ENCODE measurements at places on chromosomes 1 and 21.

DNA sequence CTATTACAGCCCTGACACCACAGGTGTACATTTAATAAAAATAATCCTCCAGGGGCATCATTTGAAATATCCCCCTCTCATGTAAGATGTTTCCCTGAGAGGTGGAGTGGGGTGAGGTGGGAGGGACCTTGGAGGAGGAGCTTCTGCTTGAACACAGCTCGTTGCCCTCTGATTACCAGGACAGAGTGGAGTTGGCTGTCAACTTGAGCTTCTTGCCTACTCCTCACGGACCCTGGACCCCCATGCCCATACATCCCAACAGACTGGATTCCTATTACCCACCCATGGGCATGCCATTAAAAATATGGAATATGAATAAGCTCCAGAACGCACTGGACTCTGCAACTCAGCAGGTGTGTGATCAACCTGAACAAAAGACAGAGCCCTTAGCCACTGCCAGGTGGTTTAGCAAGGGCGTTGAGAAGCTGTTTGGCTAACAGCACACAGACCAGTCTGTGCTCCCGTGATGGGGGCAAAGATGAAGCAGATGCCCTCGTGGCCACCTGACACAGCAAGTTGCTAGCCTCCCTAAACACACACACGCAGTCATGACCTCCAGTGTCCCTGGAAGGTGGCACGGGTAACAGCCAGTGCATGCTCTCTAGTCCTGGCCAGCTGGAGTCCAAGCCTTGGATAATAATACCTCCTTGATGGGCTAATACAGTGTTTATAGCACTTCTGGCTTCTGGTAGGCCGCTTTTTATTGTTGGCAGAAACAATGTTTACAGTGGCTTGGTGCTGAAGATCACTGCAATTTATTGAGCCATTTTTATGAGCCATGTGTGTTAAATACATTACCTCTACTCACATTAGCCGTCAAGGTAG, 155.0 kb downstream of the TOMM20 start:
- DNase-seq: no peak

DNA sequence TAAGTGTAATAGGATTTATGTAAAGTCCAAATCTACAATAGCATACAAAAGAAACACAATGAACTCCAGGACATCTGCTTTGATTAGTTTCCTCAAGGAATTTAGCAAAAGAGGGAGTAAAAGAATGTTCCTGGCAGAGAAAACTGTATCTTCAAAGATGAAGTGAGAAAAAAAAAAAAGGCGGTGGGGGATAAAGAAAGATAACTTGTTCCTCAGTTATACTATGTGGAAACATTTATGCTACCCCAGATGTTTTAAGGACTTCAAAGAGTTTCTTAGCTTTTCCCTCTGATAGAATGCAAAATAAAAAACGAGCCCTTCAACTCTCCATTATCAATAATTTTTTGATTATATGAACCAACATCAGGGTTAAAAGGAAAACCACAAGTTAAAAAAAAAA, 908.9 kb upstream of the ADGRL2 start:
- DNase-seq: no peak

DNA sequence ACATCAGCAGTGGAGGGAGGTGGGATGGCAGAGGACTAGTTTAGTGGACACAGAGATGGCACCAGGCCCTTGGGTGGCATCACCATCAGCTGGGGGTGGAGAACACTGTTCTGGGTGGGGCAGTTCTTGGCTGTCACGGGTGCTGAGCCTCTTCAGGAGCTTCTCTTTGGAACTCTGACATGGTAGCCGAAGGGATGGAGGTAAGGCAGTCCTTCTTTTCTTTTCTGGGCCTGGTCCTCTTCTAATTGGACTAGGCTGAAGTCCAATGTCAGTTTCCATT, 8.3 kb upstream of the MEF2D start:
- DNase-seq: no peak

GRCh38 chr1:221343136-221343535, 398.8 kb downstream of the DUSP10 start:
- DNase-seq: no peak

DNA sequence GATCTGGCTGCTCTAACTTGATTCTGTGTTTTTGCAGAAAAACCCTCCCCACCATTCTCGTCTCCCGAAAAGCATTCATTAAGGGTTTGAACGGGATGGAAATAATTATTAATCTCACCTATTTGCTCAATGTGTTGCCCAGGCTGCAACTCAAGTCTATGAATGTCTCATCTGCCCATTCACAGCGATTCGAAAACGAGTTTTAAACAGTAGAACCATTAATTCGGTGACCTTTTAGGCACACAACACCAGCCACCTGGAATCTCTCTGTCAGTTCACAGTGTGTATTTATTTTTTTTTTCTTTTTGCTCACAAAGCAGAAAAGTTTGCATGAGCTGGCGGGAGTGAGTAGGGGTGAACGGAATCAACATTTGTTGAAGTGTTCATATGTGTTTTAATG, 764.7 kb upstream of the TPTE start:
- no peak for DNase-seq

DNA sequence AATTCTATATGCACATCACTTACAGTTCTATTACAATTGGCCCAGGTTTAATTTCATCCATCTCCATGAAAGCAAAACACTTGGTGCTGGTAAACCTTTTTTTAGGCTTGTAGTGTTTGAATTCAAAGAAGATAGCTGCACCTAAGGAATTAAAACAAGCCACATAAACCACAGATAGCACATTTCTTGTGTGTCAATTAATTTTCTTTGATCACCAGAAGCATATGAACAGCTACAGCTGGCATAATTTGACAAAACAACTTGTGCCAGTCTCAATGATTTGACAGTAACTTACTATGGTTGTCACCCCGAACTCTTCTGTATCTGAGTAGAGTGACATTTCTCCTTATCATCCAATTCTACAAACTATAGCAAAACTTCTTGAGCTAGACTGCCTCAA, 42.2 kb downstream of the AIDA start:
- no peak for DNase-seq

DNA sequence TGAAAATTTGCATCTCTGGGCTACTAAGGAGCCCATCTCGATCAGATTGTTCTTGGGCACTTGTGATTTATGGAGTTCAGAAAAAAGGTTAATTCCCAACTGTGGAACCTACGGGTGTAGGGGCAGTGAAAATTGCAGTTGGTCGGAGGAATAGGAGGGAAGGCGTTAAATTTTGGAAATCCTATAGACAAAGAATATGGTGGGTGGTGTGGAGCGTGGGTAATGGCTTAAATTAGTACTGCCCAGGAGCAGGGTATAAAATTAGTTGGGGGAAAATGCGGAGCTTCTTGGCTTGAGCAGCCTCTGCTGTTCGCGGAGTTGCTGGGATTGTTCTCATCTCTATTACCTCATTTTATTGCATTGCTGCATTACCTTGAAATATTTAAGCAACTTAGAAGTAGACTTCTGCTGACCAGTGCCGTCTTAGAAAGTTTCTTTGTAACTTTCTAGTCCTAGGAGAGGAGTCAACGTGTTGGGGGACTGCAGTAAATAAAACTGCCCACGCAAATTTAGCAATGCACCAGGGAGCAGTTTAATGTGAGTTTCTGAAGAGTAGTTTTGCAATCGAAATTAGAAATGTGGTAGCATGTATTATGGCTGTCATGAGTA, 514 bp downstream of the S1PR1 start:
- no peak for DNase-seq

GRCh38 chr1:101356604-101357443, 120.0 kb downstream of the S1PR1 start:
- DNase-seq: no peak

DNA sequence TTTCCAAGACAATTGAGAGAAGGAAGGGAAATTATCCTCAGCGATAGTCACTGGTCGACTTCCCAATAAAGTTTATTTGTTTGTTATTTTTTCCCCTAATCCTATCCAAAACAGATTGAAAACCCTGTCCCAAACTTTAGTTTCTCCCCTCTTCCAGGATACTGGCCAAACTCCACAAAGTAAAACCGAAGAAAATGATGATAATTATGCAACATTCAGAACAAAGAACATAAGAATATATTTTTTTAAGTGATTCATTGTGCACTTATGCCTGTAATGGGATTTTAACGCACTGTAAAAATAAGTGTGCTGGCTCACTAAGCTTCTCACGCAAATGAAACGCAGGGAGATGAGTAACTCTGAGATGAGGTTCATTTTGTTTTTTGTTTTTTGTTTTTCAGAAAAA, 6.0 kb downstream of the GLIS1 start:
- no peak for DNase-seq

- DNase-seq: no peak
Measured at GRCh38 chr1:218665221-218665620, 320.1 kb downstream of the TGFB2 start.

- no peak for DNase-seq
Measured at GRCh38 chr1:221805121-221805520, 63.2 kb upstream of the DUSP10 start.

GRCh38 chr1:227428803-227429202, 110.5 kb upstream of the CDC42BPA start:
- no peak for DNase-seq

DNA sequence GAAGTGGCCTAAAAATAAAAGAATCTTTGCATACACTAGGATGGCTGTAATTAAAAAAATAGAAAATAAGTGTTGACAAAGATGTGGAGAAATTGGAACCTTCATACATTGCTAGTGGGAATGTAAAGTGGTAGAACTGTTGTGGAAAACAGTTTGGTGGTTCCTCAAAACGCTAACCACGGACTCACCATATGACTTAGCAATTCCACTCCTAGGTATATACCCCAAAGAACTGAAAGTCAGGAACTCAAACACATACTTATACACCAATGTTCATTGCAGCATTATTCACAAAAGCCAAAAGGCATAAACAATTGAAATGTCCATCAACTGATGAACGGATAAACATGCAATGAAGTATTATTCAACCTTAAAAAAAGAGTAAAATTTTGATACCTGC, 10.8 kb upstream of the HMGCL start:
- no peak for DNase-seq

DNA sequence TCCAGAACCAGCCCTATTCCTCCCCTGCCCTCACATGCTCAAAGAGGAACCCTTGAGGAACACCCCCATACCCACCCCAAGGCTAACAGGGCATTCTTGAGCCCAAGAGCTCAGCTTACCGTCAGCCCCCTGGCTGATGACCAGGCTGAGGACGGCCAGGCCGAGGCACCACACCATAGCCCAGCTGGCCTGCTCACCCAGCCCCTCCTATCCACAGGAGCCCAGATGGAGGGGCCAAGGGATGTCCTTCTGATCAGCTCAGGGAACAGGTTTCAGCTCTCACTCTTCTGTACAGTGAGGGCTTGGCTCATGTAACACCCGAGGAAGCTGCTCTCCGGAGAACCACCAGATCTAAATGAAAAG, 2.2 kb downstream of the IGSF9 start:
- DNase-seq: no peak

DNA sequence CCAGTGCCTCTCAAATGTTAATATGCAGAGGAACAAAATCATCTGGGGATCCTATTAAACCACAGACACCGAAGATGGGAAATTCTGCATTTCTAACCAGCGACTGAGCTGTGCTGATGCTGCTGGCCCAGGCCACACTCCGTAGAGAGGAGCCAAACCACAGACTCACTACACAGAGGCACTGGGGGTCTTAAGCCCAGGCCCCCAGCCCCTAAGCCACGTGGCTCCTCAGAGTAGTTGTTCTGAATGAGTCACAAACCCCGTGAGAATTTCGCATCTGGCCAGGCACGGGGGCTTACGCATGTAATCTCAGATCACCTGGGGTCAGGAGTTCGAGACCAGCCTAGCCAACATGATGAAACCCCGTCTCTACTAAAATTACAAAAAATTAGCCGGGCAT, 2.8 kb upstream of the CELA2A start:
- DNase-seq: no peak

DNA sequence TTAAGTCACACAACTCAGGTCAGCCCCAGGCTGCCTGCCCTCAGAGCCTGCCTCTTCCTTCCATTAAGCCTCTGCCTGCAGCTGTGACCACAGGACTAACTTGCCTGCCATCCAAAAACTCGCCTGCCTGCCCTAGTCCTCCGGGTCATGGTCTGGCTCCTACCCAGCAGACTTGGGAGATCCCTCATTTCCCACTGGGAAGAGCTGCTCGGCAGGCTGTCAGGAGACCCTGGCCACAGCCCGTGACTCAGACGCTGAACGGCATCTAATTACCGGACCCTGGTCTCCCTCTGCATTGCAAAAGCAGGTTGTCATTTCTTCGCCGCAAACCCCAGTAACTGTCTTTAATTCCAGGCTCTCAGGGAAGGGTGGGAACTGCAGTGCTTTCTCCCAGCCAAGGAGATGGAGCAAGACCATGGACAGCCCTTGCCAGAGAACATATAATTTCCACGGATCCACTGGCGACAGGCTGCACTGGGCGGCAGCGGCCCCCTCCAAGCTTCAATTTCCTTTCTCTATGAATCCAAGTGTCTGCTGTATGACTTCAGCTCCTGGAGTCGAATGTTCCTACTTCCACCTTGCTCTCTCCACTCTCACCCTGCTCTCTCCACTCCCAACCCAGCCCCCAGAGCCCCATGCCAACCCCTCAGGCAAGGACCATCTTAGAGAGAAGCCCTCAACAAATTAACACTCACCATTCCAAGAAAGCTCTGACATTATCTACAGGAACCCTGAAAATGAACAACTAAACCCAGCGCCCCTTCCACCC, 20.4 kb downstream of the OLFML2B start:
- no peak for DNase-seq

GRCh38 chr1:62312698-62313097, 6.5 kb downstream of the KANK4 start:
- no peak for DNase-seq

GRCh38 chr1:94143173-94143808, 22.3 kb upstream of the ABCA4 start:
- DNase-seq: no peak

DNA sequence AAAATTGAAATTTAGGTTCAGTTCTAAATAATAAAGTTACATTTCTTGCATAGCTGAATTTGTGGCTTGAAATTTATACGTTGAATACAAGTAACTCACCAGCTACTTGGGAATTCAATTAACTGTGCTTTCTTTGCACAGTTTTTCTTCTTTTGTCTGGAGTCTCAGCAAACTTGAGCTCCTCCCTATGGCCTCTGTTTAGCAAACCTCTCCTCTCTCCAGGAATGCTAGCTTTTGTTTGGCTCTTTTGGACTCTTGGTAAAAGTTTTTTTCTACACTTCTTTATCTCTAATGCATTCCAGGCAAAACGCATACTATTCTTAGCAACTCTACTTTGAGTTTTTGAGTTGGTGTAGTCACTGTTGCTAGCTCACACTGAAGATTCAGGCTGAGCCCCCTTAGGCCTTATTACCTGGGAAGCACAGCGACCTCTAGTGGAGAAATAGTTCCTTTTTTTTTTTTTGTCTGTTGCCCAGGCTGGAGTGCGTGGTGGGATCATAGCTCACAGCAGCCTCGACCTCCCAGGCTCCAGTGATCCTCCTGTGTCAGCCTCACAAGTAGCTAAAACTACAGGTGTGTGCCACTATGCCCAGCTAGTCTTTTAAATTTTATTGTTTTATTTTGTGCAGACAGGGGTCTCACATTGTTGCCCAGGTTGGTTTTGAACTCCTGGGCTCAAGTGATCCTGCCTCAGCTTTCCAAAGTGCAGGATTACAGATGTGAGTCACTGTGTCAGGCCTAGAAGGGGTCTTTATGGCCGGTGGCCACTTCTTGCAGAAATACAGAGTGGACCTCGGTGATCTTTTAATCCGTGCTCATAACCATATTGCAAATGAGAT, 61.7 kb downstream of the CASQ2 start:
- DNase-seq: no peak
